EL (cell line): ENCODE measurements at places on chromosomes 1 and 21.

DNA sequence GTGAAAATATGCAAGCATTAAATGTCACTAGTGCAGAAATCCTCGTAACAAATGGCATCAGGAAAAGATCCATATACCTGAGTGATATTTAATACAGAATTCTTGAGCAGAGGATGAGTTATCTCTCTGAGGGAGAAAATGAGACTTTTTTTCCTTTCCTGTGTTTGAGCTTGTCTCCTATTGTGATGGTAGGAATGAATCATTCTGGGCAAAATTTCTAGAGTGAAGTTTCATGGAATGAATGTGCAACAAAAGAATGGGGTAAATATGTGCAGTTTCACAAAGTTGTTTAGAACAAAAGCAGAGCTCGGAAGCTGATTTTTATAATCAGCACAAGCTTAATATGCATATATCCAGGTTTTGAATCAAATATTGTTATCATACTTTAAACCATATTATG lies 4.6 kb downstream of the CTPS1 start:
- DNase-seq = peak; percentile 30

DNA sequence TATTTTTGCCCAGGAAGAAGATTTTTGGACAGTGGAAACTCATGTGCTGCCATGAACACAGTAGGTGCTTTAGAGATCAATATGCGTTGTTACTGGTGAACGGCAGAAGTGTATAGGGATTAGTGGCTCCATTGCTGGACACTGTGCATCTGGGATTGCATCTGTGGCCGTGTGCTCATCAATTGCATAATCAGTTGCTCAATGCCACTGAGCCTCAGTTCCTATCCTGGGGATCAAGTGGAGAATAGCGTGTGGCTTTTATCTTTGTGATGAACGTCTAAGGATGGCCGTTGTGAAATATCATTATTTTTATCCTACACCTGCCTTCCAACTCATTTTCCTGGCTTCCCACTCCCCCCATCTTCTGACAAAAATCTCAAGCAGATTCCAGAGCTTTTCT lies 5.4 kb downstream of the TNN start:
- no peak for DNase-seq

- no peak for DNase-seq
These were observed 2.4 kb downstream of the DTL start for GRCh38 chr1:212037900-212038299.

GRCh38 chr1:186894415-186894814 lies 65.7 kb downstream of the PLA2G4A start:
- no peak for DNase-seq

DNA sequence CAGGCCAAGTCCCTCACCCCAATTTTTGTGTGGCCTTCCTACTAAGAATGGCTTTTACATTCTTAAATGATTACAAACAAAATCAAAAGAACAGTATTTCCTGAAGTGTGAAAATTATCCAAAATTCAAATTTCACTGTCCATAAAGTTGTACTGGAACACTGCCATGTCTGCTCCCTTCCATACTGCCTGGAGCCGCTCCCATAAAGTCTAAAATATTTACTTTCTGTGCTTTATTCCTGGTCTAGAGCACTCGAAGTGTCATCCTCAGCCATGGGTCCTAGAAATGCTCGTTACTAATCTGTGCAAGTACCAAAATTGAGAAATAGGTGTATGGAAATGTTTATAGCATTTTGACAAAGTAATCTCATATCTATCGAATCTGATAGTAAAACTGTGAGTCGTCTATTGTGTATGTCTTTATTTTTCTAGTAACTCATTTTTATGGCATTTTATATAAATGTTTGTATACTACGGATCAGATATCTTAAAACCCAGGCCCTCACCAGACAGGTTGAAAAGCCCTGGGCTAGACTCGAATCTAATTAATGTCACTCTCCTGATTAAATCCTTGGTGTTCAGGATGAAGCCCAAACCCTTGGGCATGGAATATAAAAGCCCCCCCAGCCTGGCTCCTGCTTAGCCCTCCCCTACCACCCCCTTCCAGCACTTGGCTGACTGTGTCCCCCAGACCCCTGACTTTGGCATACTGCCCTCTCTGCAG lies 4.9 kb downstream of the LBR start:
- no peak for DNase-seq

DNA sequence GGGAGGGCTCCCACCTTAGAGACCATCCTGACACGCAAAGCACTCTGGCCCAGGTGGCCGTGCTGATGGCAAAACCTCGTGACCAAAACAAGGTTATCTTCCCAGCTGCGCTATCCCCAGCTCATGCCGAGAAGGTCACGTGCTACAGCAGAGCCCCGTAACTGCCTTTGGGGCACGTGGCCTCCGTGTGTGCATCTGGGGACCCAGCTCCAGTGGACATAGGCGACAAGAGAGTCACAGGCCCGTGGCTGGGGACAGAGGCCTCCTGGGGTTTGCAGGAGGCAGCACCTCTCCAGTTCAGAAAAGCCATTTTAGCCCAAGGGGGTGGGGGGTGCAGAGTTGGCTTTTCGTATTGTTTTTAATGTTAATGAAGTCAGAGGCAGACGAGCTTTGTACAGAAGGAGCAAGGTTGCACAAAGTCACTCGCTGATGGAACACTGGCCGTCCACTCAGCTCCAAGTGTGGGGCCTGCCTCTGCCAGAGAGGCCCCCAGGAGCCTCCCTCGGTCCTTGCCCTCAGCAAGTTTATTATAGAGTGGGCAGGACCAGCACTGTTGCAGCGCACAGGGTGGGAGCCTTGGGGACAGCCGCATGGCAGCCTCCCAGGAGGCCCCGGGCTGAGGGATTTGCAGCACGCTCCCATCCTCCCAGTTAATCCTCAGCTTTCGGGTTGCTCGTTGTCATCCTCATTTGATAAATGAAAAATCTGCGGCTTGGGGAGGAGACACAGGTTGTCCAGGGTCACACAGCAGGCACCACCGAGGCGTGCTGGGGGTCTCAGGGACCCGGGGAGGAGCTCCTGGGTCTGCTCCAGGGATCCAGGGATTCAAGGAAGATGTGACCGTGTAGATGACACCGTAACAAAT lies 8.0 kb upstream of the PDE9A start:
- DNase-seq = no peak

- no peak for DNase-seq
These were observed 455.3 kb downstream of the KCNT2 start for GRCh38 chr1:196152975-196153374.

DNA sequence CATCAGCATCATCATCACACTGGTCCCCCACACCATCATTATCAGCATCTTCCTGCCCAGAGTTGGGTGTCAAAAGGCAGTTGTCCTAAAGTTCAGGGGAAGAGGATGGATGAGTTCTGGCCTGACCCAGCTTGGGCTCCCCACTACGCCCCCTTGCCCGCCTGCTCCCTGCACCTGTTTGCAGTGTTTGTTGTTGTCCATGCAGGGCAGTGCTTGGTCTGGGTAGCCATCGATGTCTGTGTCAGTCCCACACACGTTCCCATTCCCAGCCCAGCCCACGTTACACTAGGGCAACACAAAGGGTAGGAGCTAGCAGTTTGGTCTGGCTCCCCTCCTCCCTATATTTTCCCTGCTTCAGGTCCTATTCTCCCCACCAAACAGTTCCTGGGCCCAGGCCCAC lies 6.8 kb downstream of the THBS3 start:
- DNase-seq = no peak

DNA sequence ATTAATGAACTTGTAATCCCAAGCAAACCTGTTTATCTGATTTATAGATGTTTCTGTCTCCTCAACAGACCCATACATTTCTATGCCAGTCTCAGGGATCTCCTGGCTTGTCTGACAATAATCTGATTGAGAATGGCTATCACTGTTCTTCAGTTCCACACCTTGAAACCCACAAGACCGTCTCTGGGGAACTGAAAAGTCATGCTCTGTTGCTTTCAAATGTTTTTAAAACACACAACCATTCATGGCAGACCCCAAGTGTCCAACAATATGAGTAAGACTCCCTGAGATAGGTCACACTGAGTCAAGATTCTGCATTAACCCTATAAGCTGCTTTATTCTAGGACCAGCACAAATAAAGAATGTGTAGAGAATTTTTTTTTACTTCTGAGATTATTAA lies 611.2 kb upstream of the PLXNA2 start:
- DNase-seq = no peak

DNA sequence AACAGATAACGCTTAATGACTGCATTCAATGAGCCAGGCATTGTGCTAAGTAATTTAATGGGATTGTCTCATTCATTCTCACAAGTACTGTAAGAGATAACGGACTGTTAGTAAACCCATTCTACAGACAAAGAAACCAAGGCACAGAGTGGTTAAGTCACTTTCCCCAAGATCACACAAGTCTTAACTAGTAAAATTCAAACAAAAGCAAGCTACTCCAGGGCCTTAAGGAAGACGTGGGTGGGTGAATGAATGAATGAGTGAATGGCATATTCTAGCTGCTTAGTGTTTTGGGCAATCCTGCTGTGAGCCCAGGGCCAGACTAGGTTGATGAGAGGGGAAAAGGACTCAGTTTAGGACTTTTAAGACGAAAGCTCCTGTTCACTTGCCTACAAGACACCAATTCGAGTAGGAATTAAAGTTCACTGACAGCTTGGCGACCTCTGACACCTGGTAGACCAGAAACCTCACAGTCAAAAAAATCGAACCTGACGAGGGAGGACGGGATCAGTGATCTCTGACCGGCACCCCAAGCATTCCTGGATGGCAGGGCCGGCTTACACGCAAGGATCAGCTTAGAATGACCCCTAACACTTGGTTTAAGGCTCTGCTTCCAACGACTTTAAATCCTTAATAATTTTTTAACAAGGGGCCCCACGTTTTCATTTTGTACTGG lies 557 bp downstream of the EMC1 start:
- peak; percentile 13 for DNase-seq

GRCh38 chr1:31549809-31550620 lies 26.3 kb upstream of the TINAGL1 start:
- DNase-seq = no peak

DNA sequence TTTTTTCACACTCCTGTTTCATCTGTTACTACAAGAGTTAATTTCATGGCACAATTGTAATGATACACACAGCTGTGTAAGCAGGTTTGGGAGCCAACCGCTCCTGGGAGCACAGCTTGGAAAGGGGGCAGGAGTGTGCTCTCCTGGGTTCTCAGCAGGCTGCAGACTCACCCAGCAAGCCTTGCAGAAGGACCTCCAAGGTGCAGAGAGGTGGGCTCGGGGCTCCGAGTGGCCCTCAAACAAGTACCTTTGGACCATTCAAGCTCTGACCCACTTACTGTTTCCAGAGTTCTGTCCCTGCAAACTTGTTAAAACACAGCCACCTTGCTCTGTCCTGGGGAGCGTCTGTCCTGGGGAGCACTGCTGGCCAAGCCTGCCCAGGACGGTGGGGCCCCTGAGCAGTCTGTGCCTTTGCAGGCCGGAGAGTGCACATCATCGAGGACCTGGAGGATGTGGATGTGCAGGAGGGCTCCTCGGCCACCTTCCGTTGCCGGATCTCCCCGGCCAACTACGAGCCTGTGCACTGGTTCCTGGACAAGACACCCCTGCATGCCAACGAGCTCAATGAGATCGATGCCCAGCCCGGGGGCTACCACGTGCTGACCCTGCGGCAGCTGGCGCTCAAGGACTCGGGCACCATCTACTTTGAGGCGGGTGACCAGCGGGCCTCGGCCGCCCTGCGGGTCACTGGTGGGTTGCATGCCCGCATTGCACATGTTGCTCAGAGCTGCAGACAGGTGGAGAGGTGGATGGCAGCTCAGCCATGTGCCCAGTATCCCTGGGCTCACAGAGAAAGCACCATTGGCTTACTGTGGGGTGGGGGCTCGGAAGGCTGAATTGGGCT lies 78.0 kb downstream of the OBSCN start:
- DNase-seq = no peak

GRCh38 chr1:17739050-17739449 lies 16.1 kb upstream of the ACTL8 start:
- no peak for DNase-seq

- peak; percentile 87 for DNase-seq
These were observed 146.0 kb downstream of the PLA2G4A start for GRCh38 chr1:186974774-186975181.

DNA sequence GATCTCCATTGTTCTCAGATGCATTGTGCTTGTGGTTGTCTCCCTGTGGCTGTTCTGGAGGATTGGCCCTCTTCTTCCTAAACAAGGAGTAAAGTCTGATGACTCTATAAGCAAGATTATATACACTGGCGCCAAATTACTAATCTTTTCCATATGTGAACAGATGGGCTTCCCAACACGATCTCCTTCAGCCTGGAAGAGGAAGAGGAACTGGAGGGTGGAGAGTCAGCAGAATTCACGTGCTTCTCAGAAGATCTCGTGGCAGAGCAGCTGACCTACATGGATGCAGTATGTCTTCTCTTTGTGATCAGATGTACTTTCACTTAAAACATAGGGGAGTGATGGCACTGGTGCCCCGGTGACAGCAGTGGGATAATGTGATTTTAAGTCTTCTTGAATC lies 78.7 kb downstream of the RGL1 start:
- DNase-seq = no peak

GRCh38 chr1:53142226-53142853 lies at the start of gene SLC1A7:
SLC1A7 (minus strand) TSS chr1:53142638; CDS start chr1:53142449, 189 bp downstream.
- no peak for DNase-seq

DNA sequence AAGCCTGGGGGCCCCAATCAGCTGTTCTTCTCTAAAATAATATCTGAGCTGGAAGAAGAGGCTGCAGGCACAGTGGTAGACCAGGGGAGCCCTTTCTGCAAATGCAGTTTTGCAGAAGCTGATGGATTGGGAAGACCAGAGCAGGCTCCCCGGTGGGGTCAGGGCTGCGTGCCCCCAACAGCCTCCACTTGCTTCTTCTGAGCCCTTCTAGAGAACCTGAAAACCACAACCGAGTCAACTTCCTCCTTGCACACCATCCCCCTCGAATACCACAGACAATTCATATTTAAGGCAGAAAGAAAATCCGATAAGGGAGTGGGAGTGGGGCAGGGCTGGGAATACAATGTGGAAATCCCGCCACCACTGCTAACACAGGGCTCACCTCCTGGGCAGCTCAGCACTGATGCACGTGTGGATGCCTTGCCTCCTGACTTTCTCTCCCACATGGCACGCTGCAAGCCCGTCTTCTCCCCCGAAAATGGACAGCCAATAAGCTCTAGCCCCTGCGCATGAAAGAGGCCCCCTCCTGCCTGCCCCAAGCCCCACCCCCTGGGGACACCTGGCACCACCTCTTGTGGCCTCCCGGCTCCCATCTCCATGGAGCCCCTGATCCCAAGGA lies 25.4 kb upstream of the ALDH4A1 start:
- peak; percentile 52 for DNase-seq

GRCh38 chr1:148379697-148380096 lies 103.4 kb downstream of the PPIAL4G start:
- no peak for DNase-seq

GRCh38 chr1:33392639-33393038 lies 38.3 kb downstream of the PHC2 start:
- no peak for DNase-seq

DNA sequence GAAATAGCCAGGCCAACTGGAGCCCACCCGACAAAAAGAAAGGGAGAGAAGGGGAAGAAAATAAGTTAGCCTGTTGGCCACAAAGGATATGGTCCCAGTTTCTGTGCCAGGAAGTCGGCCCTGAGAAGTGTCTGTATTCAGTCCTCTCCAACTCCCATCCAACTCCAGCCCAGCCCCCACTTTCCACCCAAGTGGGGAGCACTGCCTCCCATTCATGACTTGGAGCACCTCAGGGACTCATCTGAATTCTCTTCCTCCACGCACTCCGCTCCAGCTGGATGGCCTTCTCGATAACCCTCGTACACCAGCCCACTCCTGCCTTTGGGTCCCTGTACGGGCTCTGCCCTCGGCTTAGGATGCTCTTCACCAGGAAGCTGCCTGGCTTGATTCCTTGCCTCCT lies 2.0 kb upstream of the WNT2B start:
- no peak for DNase-seq

GRCh38 chr1:8962812-8963530 lies 17.3 kb downstream of the CA6 start:
- DNase-seq = peak; percentile 56

GRCh38 chr1:111582016-111582415 lies 37.6 kb upstream of the RAP1A start:
- DNase-seq = no peak
